ENCODE measurements at places on chromosomes 7 and 10.

DNA sequence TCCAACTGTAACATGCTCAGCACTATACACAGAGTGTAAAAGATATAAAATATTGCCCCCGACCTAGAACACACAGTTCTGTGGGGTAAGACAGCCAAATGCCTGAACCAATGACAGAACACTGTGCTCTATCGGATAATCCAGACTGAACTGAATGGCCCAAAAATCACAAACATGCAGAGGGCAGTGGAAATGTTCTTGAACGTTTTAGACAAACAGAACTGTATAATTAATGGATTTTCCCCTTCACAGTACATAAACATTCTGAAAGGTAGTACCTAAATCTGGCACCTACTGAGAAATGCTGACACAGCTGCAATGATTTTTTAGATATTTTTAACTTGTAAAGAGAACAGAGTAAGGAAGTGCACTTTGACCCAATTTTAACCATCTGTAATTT, 33.4 kb downstream of the PARD3 start:
- DNase-seq: no peak

GRCh38 chr7:140526214-140526613, 46.9 kb upstream of the MKRN1 start:
- no peak for DNase-seq

GRCh38 chr10:121392657-121393056, 205.6 kb downstream of the FGFR2 start:
- no peak for DNase-seq

DNA sequence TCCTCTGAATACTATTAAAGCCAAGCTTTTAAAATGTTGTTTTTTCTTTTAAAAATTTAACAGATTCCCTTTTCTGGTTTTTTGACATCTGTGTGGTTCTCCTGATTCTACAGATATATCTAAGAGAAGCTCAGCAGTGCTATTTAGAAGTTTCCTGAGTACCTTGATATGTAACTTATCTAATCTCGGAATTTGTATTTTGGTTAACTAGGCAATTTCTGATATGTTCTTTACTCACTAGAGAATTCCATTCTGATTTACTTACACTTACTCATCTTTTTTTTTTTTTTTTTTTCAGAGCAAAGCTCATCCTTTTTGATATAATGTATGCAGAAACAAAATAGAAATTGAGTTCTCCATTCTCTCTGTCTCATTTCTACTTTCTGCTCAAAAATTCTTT, 63.8 kb downstream of the PALS2 start:
- DNase-seq: no peak

Data from activated CD8-positive, alpha-beta memory T cell treated with anti-CD3 and anti-CD28 coated beads, Interleukin-2, amount 50 U/mL, for 4 hours (primary cell).